NCI-H69 (cell line): ENCODE measurements at places on chromosomes 5 and 9.

- peak; percentile 30 for DNase-seq
Observed at GRCh38 chr5:96709152-96709821, 47.1 kb downstream of the CAST start.

GRCh38 chr5:14574096-14574495 lies 7.5 kb upstream of the OTULINL start:
- no peak for DNase-seq

- no peak for DNase-seq
Observed at GRCh38 chr5:85648495-85648894, 969.2 kb upstream of the COX7C start.

GRCh38 chr5:121285801-121286521 lies 565.7 kb upstream of the FTMT start:
- no peak for DNase-seq

- no peak for DNase-seq
Observed at GRCh38 chr5:143316337-143316736, 87.1 kb downstream of the NR3C1 start.

DNA sequence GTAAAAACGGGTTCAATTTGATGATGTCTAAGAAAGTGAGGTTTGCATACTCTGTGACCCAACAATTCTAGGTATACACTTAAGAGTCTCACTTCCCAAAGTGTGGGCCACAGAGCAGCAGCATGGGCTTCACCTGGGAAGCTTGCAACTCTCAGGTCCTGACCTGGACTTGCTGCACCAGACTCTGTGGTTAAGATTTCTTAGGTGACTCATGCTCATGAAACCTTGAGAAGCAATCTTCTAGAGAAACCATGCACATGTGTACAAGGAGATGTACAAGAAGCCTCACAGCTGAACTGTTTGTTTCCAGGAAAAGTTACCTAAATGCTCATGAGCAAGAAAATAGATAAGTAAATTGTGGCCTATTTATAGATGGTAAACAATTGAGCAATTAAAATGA lies 30.0 kb downstream of the DNAJC21 start:
- no peak for DNase-seq

DNA sequence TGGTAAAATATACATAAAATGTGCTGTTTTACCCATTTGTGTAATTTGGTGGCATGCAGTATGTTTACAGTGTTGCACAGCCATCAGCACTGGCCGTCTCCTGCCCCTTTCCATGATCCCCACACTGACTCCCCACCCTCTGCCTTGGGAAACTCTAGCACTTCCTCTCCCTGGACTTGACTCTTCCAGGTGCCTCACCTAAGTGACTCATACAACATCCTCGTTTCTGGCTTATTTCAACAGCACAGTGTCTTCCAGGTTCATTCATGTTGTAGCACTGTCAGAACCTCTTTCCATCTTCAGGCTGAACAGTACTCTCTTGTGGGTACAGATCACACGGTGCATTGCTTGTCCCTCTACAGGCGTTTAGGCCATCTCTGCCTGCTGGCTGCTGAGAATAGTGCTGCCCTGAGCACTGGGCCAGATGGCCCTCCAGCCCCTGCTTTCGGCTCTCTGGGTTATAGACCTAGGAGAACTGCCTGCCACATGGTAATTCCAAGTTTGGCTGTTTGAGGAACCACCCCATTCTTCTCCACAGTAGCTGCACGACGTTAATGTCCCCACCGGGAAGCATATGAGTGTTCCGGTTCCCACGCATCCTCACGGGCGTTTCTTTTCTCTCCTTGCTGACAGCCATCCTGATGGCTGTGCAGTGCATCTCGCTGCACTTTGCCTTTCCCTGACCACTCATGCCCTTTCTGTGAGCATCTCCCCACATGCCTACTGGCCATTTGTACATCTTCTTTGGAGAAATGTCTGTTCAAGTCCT lies 211.8 kb downstream of the FANCC start:
- DNase-seq, result no peak

DNA sequence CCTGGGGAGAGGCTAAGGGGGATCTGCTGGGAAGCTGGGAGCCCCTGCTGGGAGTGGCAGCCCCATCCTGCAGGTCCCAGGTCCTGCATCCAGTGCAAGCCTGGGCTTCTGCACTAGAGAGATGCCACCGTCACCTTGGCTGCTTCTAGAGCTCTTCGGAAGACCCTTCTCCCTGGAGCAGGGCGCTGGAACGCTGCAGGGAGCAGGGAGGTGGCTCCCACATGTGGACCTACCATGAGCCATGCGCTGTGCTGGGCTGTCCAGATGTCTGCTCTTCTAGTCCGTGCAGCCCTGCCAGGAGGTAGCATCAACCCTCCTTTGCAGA lies 90.9 kb upstream of the PHYKPL start:
- no peak for DNase-seq

DNA sequence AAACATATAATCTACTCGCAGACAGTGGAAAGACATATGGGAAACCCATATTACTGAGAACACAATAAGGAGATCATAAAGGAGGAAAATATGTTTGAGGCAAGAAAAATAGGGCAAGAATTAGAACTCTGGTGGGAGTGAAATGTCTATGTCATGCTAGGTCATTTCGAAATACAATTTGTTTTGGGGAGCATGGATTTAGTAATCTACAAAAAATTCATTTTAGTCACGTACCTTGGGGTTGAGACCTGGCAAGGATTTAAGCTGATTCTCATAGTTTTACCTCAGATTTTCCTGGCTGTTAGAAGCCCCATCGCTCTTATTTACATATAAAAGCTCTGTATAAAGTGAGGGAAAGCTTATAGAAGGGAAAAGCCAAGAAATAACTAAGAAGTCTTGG lies 11.5 kb upstream of the CSNK1G3 start:
- DNase-seq, result no peak

GRCh38 chr9:23790351-23791260 lies 35.4 kb downstream of the ELAVL2 start:
- peak; percentile 63 for DNase-seq

GRCh38 chr5:128174951-128175350 lies 91.4 kb downstream of the SLC12A2 start:
- no peak for DNase-seq

DNA sequence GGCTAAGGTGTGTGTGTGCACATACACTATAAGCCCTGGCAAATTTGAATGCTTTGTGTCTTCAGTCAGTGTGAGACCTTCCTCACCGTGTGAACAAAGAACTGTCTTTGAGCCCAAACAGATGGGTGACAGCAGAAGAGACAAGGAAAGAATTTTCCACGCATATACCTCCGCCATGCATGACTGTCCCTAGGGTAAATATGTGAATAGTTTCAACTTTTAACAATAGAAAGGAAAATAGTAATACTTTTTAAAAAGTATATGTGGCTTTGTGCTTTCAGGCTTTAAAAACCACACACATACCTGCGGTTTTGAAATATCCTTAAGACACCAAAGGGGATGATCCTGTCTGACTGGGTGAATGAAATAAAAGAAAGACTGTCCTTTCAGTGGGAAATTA lies 438.6 kb upstream of the MPDZ start:
- peak; percentile 30 for DNase-seq
